NCI-H446 (cell line): ENCODE measurements at places on chromosomes 12 and 14.

- DNase-seq, result no peak
Measured at GRCh38 chr14:69917287-69917686, 38.1 kb downstream of the SMOC1 start.

- DNase-seq, result no peak
Measured at GRCh38 chr12:69475237-69475975, 5.2 kb downstream of the FRS2 start.

DNA sequence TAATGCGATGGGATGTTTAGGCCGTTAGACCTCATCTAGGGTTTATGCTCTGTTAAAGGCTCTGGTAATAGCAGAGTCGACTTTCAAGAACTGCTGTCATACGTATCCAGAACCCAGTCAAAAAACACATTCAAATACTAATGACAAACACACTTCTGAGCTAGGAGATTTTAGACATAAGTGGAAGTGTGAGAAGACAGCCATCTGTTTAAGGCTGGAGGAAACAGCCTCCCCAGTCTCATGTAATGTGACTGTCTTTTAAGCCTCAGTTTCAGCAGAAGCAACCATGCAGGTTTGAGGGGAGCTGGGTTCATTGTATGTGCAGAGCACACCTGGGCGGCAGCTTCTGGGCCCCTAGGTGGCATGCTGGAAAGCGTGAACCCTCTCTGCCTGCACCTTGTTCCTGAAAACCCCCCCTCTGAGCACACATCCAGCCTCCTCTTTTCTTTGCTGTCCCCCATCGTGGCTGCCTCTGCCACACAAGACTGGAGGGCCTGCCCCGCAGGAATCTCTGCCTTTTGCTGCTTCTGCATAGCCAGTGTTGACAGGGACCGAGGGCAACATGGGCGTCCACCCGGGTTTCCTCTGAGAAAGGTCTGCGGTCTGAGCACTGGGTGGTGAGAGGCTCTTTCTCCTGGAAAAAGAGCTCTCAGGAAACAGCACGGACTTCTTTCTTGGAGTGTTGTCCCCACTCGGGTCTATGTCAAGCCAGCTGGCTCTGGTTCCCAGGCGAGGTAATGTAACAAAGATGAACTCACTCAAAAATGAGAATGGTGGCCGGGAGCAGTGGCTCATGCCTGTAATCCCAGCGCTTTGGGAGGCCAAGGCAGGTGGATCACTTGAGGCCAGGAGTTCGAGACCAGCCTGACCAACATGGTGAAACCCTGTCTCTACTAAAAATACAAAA, 11.6 kb downstream of the WNT5B start:
- DNase-seq, result no peak

DNA sequence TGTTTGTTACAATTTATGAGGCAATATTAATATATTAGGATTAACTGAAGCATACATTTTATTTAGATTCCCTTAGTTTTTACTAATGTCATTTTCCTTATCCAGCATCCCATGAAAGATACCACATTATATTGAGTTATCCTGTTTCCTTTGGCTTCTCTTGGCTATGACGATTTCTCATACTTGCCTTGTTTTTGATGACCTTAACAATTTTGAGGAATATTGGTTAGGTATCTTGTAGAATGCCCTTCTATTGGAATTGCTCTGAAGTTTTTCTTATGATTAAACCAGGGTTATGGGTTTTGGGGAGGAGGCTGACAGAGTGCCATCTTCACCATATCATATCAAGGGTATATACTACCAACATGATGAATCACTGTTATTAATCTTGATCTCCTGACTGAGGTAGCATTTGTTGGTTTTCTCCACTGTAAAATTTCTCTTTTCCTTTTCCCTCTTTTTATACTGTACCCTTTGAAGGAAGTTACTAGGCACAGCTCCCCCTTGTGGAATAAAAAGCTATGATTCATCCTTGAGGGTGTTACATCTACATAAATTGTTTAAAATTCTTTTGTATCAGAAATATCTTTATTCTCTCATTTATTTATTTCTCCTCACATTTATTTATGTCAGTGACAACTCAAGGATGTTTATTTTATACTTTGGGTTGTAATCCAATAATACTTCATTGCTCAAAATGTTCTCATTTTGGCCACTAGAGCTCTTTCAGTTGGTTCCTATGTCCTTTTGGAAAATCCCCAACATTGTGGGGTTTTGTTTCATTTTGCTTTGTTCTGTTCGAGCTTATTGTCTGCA, 239.0 kb downstream of the SLC16A7 start:
- DNase-seq, result no peak

DNA sequence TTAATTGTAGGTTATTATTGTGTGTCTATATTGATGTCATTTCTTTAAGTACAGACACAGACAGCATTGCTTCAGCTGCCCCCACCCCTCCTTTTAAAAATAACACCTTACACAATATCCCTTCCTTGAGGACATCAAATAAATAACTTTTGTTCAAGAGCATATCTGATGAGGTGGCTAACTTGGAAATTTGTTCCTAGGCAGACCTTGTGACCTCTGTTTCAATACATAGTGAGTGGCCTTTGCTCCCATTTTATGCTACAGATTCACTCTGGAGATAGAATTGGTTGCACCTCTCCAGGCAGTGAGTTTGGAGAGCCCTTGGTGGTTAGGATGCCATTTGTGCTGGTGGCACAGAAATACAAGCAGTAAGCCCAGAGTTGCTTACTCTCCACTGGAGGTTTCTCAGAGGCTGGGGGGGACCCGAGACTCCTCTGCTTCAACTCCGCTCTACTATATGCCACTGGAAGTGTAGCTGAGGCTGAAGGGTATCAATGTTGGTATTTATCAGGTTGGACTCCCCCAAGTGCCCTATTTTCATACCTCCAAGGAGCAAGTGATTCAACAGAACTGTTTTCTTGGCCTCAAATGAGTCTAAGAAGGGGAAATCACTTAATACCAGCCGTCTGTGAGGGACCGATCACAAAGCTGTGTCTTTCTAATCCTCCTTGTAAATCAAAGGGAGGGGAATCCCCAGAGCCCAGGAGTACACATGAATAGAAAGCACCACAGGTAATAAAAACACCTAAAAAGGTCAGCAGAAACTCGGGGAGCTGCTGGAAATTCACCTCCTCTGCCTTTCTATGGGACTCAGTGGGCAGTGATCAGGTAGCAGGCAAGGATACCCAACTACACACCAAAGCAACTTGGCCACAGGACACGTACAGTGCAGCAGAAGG, 463.1 kb downstream of the RAD51B start:
- DNase-seq, result no peak
